ENCODE measurements at places on chromosomes 13 and 19.
A peak's percentile ranks its signal among the peaks of the same experiment; 100 is the strongest.

GRCh38 chr19:29587518-29587986, 18.5 kb upstream of the POP4 start:
- peak; percentile 43 for DNase-seq

DNA sequence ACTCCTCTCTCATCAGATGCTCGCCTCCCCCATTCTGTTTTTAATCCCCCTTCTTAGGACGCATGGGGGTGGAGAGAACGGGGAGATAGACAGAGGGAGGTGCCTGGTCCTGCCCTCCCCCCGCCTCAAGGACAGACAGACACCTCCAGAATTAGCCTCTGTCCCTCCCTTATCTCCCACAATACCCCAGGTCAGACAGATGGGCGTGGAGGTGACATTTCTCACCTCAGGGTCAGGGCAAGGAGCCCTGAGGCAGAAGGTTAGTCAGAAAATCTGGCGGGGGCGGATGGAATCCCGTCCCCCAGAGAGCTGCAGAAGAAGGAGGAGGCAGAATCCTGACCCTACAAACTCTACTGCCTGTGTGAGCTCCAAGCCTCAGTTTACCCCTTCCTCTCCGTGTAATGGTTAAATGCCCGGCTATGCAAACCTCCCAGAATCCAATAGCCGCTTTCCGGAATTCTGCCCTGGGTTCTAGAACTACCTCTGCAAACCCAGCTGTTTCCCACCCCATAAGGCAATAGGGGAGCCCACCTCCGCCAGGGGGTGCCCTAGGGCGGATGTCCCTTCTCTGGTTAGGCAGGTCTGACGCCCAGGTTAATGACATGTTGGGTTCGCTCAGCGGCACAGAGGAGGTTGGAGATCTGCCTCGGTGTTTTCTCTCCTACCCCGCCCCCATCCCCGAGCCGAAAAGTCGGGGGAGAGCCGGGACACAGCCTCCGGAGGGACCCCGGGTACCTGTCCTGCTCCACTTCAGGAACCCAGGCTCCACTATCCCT, 900 bp downstream of the PPP1R13L start:
- DNase-seq = peak; percentile 61

- no peak for DNase-seq
Observed at GRCh38 chr13:112714376-112715174, 24.7 kb downstream of the ATP11A start.

DNA sequence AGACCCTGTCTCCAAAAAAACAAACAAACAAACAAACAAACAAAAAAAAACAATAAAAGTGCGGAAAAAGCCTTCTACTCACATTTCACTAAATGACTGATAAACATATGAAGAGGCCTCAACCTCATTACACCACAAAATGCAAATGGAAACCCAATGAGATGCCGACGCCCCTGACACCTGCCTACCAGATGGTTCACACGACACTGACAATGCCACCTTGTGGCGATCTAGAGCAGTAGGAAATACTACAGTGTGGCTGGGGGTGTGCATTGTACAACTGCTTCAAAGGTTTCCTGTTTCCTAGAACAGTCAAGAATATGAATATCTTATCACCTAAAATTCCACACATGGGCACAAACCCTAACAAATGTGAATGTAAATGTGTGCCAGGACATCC, 14.0 kb downstream of the SCGB2B2 start:
- DNase-seq = no peak

- no peak for DNase-seq
Observed at GRCh38 chr19:23916991-23917390, 2.3 kb downstream of the ZNF726 start.

- no peak for DNase-seq
Observed at GRCh38 chr19:5035105-5035761, 66.3 kb downstream of the KDM4B start.

DNA sequence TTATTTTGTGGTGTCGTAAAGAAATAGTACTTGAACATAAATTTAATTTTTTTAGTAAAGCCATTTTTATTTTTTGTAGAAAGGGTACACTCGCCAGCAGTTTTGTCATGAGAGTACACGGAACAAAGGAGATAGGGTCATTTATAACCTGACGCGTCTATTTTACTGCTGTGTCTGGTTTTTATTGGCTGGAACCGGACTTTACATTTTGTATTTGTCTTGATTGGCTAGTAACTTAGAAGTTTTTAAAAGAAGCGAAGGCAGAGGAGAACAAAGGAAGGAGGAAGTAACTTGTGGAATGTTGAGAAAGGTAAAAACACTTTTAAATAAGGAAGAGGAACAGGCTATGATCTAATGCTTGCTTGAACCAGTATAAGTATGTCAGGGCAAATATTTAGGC, 43.5 kb downstream of the TRPM4 start:
- no peak for DNase-seq

DNA sequence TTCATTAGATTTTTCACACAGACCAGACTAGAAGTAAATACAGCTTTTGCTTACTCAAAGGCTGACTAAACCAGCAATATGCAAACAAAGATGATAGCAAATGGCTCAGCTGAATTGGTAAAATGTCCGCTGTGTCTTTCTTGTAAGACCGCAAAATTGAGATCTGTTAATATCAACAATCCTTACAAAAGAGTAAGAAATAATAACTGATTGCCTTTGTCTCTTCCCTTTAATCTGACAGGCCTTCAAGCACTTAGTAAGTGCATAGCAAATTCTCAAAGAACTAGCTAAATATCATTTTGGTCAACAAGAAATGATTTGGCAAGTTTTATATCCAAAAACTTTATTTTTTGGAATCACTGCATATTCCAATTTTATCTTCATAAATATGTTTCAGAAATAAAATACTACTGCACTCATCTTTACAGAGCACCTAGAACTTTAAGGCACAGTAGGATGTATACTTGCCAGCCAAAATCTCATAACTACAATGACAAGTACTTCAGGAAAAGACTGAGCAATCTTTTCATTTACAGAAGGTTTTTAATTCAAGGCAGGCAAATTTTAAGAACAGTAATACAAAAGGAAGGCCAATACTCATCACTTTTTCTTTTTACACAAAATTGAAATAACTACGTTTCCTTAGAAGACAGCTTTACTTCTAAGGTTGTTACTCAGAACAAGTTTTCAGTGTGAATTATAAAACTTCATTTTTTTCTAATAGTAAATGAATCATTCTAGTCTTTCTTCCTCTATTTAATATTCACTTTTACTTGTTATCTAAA, 1.1 kb downstream of the ELF1 start:
- no peak for DNase-seq

DNA sequence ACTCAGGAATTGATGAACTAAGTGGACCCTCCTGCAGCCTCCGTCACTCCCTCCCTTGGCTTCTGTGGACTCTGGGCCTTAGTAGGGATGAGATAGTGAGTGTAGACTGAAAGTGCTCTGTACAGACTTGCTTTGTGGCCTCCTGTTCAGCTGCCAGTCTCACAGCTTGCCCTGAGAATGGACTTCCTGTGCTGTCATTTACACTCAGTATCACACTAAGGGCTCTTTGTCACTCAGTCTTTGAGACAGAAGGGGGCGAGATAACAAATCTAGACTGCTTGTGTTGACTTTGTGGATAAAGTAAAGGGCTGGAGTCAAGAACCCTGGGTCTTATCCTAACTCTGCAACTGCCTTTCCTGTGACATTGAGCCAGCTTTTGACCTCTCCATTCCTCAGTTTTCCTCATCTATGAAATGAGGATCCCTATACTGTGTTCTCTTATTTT, 21.0 kb upstream of the SPRY2 start:
- DNase-seq = no peak

GRCh38 chr13:35501661-35502235, 25.3 kb upstream of the MAB21L1 start:
- no peak for DNase-seq

DNA sequence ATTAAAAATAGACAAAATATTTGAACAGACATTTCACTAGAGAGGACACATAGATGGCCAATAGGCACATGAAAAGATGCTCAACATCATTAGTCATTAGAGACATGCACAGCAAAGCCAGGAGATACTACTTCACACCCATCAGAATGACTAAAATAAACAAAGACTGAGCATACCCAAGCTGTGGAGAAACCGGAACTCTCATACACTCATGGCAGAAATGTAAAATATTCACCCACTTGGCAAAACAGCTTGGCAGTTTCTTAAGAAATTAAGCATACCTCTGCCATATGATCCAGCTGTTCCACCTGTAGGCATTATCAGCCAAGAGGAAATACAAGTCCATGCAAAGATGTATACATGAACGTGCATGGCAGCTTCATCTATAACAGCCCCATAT, 213.4 kb downstream of the TSHZ3 start:
- DNase-seq = no peak

- DNase-seq = no peak
Observed at GRCh38 chr13:51938454-51938853, 72.8 kb downstream of the ATP7B start.

DNA sequence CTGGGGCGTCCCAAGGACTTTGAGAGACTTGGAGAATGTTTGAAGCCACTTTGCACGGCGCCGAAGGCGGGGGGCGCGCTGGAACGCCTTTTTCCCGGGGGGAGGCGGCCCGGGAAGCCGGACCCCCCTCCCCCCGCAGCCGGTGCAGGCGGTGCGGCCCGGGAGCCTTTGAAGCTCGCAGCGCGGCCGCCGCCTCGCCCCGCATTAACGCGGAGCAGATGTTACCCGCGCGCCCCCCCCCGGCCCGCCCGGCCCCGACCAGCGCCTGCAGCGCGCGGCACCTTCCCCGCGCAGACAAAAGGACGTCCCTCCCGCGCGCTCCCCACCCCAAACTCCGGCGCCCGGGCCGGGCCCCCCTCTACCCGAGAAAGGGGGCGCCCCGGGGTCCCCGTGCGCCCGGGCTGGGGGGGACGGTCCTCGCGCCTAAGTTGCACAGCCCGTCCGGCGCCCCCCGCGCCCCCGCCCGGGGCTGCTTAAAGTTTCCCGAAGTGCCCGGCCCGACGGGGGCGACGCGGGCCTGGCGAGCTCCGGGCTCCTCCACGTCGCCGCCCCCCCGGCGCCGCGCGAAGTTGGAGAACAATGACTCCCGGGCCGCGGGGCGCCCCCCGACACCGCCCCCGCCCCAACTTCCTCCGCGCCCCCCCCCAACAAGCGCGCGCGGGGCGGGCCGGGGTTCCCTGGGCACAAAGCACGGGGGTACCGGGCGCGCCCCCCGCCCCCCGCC, 685 bp downstream of the TCF3 start:
- DNase-seq = no peak

DNA sequence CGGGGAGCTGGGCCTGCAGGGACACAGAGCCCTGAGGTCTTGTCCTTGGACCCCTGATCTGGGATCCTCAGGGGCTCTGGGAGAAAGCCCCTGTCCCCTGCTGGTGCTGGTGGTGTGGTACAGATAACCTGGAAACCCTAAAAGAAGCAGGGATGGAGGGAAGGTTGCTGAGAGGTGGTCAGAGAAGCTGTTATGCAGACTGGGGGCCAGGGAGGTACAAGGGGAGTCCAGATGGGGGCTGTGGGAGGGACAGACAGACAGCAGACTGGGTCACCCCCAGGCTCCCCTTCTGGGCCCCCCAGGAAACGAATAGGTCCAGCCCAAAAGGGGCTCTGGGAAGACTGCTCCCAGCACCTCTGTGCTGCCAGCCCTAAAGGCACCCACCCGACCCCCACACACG, 34.7 kb upstream of the PEPD start:
- no peak for DNase-seq

DNA sequence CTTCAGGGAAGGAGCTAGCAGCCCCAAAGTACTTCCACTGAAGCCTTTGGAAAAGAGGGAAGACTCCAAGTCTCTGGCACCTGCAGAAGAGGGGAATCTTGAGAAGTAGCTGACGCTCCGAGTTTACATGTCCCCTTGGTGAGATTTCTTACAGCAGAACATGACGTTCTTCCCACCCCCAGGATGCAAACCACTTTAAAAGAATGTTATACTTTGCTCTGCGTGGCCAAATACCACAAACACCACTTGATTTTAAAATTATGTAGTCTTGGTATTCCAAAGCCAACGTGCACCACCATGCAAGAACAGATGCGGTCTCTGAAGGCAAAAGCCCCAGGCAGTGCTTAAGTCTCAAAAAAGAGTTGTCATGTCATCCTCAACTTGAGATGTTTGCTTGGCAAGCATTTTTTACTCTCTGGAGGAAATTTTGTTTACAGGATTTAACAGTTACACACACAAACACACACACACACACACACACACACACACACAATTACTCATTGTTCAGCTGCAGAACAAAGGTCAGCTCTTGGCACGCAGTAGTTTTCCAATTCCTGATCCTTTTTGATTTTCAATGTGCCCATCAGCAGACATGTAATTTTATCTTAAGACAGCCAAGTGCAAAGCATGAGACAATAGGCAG, 106.1 kb downstream of the RGCC start:
- DNase-seq = no peak

GRCh38 chr19:19619181-19619848, 828 bp upstream of the PBX4 start:
- no peak for DNase-seq

GRCh38 chr13:109026266-109026665, 396.9 kb downstream of the MYO16 start:
- no peak for DNase-seq

- DNase-seq = no peak
Observed at GRCh38 chr13:79056706-79057105, 349.3 kb downstream of the RBM26 start.

DNA sequence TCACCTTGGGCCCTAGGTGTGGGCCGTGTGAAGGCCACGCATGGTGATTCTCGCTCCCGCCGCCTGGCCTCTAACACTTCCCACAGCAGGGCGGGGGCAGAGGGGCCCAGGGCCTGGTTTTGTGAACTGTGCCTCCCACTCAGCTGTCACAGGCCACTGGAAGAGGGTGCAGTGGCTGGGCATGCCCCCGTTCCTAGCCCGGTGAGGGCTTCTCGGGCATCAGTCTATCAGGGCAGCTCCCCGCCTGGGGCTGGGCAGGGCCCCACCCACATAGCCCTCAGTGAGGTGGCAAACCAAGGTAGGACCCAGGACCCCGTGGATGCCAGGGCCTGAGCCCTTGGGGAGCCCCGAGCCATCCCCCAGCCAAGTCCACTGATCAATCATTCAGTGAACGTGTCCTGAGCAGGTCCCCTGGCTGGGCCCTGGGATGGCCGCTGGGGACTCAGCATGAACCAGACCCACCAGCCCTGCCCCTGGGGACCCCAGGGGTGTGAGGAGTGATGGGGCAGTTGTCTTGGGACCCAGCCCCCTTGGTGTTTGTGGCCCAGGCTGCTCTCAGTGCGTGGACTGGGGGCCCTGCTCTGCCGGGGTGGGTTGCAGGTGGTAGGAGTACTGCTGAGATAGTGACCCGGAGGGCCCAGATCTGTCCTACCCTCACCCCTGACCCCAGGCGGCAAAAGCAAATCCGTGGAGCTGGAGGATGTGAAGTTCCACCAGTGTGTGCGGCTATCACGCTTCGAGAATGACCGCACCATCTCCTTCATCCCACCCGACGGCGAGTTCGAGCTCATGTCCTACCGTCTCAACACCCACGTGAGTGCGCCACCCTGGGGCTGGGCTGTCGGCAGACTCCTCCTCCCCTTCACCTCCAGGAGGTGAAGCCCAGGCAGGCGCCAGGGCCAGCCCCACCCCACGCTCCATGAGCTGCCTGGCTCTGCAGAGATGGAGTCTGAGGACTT, 29.4 kb downstream of the AP1M1 start:
- no peak for DNase-seq

Measured in stimulated activated CD4-positive, alpha-beta T cell treated with anti-CD3 and anti-CD28 coated beads, Interleukin-12 subunit alpha, Interleukin-12 subunit beta, amount 100 ng/mL, for 24 hours (primary cell).